ENCODE measurements at places on chromosomes 7 and 10.

DNA sequence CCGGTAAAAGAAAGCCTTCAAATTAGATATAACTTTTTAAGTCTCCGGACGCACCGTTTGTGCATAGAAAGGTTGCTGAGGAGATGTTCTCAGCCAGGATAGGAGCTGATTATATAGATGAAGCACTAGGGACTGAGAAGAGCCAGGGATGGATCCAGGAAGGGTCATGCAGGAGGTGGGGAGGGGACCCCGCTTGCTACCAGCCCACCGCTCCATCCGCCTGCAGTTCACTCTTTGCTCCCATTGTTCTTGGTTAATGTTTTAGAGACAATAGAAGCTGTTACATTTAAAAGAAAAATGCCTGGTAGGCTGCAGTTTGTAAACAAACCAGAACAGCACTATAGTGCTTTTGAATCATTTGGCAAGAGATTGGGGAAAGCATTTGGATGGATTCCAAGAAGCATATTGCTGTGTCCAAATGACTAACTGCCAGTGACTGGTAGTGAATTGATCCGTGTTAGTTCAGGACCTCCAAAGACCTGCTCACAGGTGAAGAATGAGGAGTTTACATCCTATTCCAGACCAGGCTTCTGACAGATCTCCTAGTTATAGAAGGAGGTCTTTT is 175.9 kb upstream of the TAC1 start:
- DNase-seq, result no peak

DNA sequence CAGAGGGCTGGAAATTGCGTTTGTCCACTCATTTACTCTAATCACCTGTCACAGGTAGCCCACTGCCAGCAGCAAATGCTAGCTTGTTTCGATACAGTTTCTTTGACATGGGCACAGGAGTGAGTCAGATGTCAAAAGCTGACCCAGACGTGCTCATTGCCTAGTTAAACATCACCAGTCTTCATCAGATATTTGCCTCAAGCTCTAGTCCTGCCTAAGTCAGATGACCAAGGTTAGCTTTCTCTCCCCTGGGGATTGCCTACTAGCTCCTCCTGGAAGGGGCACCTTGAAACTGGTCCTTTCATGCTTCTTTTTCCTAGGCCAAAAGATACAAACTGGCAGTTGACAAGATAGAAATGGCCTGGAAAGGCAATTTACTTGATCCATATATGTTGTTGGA is 35.2 kb downstream of the GPAM start:
- DNase-seq, result no peak

GRCh38 chr10:121495719-121496118 is 102.5 kb downstream of the FGFR2 start:
- DNase-seq, result no peak

- no peak for DNase-seq
Observed at GRCh38 chr7:94511718-94512117, 2.1 kb downstream of the CASD1 start.

- DNase-seq, result no peak
Observed at GRCh38 chr10:70908406-70909296, 20.3 kb upstream of the PCBD1 start.

DNA sequence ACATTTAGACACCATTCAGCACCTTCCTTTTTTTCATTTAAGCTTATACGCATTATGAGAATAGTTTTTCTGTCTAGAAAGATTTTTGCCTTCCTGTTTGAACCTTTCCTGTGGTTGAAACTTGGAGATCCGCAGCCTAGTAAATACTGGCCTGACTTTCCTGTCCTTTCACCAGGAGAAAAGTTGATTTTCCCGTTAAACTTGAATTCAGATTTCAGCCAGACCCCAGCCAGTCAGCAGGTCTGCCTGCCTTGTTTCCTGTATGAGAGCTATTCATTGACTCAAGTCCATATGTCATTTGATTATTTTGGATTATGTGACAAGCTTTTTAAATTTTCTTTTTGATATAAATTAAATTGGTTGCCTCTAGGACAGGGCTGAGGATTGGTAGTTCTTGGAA is 71.5 kb downstream of the EVX1 start:
- no peak for DNase-seq

GRCh38 chr7:18756378-18757050 is 261.0 kb downstream of the HDAC9 start:
- DNase-seq, result no peak

DNA sequence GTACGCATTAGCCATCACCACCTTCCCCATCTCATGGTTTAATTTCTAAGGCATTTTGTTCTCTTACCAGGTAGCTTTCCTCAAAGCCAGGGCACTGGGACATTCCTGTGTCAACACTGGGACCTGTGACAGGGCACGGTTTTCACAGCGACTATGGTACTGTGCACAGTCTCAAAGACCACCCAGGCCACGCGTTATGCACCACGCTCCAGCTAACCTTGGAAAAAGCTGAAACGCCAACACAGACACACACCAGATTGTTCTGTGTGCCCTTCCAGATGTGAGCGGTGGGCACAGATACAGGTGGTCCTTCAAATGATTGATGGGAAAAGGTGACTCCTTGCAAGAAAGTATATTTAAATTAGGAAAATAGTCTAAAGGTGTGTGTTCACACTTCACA is 337.3 kb downstream of the WDR37 start:
- no peak for DNase-seq

DNA sequence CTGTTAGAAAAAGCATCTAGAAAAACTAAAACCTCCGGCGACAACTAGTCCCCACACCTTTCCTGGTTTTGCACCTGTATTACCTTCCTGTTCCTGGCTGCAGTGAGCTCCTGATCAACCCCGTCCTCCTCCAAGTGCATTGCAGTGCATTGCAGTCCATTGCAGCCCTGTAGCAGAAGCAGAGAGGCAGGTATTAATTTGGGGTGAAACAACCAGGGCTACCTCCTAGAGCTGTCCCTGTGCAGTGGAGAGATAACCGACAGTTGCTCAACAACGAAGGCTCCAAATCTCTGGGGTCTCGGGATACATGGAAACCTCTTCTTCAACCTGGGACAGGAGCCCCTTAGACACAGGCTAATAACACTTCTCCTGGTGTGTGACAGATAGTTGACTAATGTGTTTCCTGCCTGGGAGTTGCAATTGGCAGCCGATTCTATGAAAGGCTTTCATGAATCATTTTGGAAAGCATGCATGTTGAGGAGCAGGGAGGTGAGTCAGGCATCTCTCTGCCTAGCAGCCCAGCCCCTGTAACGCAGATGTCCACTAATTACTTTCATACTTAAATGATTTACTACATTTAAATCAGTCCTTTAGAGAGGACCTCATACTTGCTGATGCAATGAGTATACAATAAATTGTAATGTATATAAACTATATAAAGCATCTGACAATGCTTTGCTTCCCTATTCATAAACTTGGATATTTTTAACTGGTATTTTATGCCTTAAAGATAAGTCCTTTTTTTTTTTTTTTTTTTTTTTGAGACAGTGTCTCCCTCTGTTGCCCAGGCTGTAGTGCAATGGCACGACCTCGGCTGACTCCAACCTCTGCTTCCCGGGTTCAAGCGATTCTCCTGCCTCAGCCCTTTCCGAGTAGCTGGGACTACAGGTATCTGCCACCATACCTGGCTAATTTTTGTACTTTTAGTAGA is 59.0 kb downstream of the PRR15 start:
- DNase-seq, result no peak

- no peak for DNase-seq
Observed at GRCh38 chr10:123272171-123272570, 118.0 kb downstream of the BUB3 start.

DNA sequence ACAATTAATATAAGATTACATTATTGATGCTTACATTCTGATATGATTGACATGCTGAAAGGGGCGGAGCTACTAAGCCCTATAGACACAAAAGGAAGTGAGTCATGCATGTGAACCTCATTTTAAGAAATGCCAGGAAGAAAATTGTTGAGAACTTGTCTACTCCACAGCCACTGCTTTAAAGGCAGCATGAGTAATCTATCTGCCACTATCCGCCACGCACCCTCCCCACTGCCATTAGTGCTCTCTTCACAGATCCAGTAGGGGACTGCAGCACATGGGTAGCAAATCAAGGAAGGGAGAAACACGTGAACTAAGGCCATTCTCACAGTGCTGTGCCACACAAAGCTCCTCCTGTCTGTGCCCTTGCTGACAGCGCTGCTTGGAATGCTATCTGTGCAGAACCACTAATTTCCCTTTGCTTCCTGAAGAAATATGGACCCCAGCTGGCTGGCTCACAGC is 524.8 kb downstream of the GRM8 start:
- no peak for DNase-seq

DNA sequence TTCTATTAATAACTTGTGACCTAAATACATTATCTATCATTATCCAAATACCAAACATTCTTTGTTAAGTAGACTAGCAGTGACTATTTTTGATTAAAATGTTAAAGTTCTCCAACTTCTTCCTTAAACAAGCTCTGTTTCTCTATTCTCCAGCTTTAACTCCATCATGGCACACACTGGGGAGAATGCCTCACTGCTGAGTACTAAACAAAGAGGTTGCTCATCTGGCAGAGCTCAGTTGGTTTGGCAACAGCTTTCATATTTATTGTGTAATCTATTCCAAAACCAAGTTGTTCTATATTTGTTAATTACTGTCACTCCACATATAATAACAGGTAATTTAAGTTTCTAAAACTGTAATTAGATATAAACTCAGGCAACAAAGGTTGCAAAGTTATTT is 89.6 kb downstream of the USP6NL start:
- no peak for DNase-seq

GRCh38 chr7:16916105-16916639 is 34.4 kb upstream of the AGR3 start:
- no peak for DNase-seq

- no peak for DNase-seq
Observed at GRCh38 chr7:30633223-30633622, 38.5 kb downstream of the GARS1 start.

- no peak for DNase-seq
Observed at GRCh38 chr7:131501930-131502685, 54.3 kb downstream of the PODXL start.

DNA sequence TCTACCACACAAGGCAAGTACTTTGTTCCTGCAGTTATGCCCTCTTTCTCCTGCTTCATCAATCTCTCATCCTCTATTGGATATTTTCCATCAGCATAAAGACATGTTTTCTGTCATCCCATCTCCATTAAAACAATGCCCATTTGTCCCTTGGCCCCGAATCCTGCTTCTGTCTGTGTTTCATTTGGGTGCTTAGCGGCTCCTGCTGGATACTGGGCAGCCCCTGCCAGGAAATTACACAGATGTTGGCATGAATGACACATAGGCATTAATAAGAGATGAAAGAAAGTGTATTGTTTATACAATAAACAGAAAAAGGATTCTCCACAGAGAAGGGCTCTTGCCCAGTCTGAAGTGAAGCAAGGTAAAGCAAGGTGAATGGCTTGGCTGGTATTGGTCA is 765.3 kb downstream of the REEP3 start:
- no peak for DNase-seq

DNA sequence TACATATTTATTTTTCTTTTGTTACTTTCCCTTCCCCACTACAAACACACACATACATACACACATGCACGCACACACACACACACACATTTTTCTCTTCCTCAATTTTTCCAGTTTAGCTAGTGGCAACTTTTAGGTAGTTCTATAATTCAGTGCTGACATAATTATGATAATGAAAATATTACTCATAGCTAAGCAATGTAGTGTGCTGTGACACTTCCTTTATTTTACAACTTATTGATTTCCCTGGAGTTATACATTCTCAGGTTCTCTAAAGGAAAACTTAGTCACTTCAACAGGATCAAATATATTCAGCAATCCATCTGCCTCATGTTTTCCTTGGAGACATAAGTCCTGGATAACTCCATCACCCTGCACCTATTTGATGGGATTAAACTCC is 151.6 kb downstream of the CACNA2D1 start:
- DNase-seq, result no peak

DNA sequence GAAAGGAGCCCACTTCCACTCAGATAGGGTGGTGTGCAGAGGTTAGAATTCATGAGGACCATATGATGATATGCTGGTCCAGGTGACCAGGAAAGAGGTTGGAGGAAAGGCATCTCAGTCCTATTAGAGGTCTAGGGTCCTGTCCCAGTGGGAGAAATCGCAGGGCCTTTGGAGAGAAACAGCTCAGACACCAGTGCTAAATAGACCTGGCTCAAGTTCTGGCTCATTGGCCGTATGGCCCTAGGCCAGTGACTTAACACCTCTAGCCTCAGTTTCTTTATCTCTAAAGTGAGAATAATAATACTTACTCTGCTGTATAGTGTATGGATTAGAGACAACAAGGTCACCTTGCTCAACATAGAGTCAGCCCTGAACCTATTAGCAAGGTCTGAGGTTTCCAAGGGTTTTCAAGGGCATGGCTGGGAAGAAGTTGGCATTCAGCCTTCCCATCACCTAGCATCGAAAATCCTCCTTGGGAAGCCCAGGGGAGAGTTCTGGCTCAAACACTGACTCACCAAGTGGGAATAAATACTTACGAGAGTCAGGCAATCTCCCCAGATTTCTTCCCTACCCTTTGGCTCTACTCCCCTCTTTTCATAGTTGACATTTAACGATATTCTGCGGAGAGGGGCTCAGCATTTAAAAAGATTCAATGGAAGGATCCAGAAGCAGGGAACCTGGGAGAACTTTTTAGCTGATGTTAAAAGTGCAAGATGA is 473.1 kb upstream of the PODXL start:
- no peak for DNase-seq

GRCh38 chr10:49309691-49310411 is 10.9 kb downstream of the C10orf71 start:
- DNase-seq, result no peak

DNA sequence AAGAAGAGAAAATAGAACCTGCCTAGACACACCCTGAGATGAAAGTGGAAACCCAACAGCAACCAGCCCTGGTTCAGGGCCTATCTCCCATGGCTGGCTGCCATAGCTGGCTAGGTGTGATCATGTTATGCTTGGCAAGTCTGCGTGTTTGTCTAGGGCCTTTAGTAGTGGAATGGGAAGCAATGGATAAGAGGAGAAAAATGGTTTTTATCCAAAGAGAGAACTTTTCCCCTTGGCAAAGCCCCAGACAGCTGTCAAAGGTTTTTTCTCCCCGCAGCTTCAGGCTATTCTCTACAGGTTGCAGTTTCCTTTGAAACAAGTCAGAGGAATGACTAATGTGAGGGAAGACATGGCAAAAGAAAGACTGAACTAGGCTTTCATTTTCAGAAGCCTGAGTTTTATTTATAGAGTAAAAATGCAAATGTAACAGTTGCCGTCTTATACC is 161.5 kb downstream of the SEMA3D start:
- DNase-seq, result no peak

DNA sequence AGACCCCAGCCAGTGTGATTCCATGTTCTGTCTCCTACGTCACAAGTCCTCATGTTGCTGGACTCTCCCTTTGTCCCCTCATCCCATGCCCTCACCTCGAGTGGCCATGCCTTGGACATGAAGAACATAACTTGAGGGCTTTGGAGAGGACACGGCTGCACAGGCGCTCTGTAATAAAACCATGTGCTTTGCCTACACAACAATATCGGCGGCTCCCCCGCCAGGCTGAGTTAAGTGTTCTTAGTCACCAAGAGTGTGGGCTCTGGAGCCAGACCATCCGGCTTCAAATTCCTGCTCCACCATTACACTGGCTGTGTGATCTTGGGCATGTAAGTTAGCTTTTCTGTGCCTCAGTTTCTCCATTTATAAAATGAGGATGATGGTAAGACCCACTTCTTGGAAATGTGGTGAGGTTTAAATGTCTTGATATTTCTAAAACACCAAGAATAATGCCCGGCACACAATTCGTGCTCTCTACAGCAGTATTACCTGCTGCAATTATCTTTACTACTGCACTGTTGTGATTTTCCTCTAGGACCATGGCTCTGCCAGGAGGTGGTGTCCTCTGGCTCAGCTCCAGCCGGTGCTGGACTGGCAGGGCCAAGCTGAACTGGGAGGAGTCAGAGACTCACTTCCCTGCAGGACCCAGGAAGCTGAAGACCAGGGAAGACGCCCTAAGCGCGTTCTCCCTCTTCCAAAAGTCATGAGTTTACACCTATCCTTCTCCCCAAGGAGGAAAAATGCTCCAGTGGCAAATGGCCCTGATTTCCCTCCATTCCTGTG is 15.7 kb downstream of the SLIT1 start:
- no peak for DNase-seq

Measured in activated CD4-positive, alpha-beta T cell treated with anti-CD3 and anti-CD28 coated beads for 24 hours (primary cell).